Neural progenitor cell (in vitro differentiated cells): ENCODE measurements at places on chromosomes 12 and 14. TPM values are rescaled to one million over a fixed set of nuclear protein-coding genes. Genes with fewer than 3 reads are reported as not detected.
A peak's percentile ranks its signal among the peaks of the same experiment; 100 is the strongest.

DNA sequence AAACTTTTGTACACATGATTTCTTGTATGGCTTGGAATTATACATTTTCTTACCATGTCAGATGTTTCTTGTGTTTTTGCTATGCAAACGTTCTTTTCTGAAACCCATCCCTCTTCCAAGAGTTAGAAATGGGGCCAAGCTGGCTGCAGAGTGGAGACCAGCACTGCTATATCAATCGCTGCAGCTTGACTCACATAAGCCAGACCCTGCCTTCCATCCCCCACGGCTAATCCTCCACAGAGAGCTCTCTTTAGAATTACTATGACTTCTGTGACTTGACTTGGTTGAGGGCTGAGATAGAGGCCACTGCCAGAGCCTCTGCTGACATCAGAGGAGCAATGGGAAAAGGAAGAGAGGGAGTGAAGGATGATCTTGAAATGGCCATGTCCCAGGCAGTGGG is 147.9 kb downstream of the DACT1 start:
- H3K27me3 ChIP-seq, result no peaks in the 10 kb centered on the region
- no peak overlapping the region for H3K4me3 ChIP-seq
- H3K4me1 ChIP-seq, result peaks cover 19% of the 10 kb centered on the region
- H3K36me3 ChIP-seq, result no peaks in the 10 kb centered on the region

GRCh38 chr12:83179999-83180398 is 493.3 kb downstream of the TMTC2 start:
- peaks cover 5% of the 10 kb centered on the region for H3K4me1 ChIP-seq
- H3K4me3 ChIP-seq, result no peak overlapping the region
- no peaks in the 10 kb centered on the region for H3K36me3 ChIP-seq
- no peaks in the 10 kb centered on the region for H3K27me3 ChIP-seq

GRCh38 chr12:13258197-13258596 is 61.7 kb downstream of the EMP1 start:
- peaks cover 27% of the 10 kb centered on the region for H3K4me1 ChIP-seq
- no peak overlapping the region for H3K27ac ChIP-seq
- H3K27me3 ChIP-seq, result no peaks in the 10 kb centered on the region
- H3K4me3 ChIP-seq, result no peak overlapping the region
- H3K36me3 ChIP-seq, result no peaks in the 10 kb centered on the region

The ARHGAP5 gene
- total RNA-seq, result 131 and 202 TPM in 2 replicates

The PZP gene
- not detected in 2 replicates for total RNA-seq

The AQP5 gene
- 0.09 TPM in 1 of 2 replicates, not detected in the other for total RNA-seq

DNA sequence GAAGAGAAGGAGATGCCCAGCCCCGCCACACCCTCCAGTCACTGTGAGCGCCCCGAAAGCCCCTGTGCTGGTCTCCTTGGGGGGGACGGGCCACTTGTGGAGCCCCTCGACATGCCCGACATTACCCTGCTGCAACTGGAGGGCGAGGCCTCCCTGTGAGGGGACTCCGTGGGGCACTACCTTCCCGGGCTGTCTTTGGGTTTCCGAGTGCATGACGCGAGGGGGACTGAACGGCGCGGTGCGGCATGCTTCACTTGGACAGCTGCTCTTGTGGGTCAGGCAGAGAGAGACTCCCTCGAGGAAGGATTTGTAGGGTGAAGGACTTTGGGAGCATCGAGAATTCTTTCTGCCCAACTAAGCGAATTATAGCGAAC is 1.1 kb downstream of the CCDC184 start:
- H3K4me3 ChIP-seq, result peak overlapping the region; percentile 76
- peaks cover 71% of the 10 kb centered on the region for H3K27me3 ChIP-seq
- no peak overlapping the region for H3K27ac ChIP-seq

DNA sequence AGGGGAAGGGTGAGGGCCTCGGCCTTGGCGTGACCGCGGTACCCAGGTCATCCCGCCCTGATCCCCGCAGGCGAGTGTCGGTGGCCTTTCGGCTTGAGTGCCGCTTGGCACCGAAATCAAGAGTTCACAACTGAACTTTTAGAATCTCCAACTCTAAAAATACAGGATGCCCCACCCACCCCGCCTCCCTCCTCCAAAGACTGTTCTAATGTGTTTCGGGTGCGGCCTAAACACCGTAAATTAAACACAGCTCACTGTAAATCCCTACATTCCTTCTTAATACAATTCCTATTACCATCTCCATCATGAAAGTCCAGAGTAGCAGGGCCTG is 11.4 kb downstream of the SCNN1A start:
- no peak overlapping the region for H3K27ac ChIP-seq
- no peak for DNase-seq
- peak overlapping the region; percentile 63 for H3K4me3 ChIP-seq
- no peaks in the 10 kb centered on the region for H3K27me3 ChIP-seq
- no peaks in the 10 kb centered on the region for H3K4me1 ChIP-seq
- H3K36me3 ChIP-seq, result no peaks in the 10 kb centered on the region
